ENCODE measurements at places on chromosomes 2 and 18.
A peak's percentile ranks its signal among the peaks of the same experiment; 100 is the strongest.

DNA sequence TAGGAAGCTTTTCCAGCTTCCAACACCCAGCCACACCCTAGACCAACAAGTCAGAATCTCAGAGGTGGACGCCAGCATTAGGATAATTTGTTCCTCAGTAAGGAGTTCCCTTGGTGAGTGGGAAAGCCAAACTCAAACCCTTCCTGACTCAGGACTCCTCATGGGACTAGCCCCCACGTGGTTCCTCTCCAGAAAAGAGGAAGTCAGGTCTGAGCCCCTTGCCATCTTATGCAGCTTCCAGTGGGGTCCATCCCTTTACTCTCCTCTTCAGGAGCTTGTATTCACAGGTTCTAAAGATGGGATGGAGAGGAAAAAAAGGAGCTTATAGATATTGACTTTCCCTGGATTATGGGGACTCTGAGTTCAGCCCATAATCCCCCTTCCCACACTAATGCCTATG lies 14.8 kb upstream of the NOTO start:
- DNase-seq: no peak

DNA sequence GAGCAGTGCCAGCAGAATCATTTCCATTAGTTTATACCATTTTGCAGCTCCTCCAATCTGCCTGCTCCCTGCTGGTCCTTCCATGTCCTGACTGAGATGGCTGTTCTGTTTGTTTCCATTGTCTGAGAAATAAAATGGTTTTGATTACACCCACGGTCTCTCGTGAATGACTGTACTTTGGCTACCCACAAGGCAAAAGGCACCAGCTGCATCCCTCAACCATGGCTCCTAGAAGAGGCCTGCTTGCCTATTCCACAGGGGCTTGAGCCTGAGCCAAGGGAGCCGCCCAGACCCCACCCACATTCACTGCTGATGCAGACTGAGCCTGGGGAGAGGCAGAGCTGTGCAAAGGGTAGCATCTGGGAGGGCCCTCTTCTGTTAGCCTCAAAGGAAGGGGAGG lies 31.2 kb downstream of the MARCHF4 start:
- DNase-seq: no peak

DNA sequence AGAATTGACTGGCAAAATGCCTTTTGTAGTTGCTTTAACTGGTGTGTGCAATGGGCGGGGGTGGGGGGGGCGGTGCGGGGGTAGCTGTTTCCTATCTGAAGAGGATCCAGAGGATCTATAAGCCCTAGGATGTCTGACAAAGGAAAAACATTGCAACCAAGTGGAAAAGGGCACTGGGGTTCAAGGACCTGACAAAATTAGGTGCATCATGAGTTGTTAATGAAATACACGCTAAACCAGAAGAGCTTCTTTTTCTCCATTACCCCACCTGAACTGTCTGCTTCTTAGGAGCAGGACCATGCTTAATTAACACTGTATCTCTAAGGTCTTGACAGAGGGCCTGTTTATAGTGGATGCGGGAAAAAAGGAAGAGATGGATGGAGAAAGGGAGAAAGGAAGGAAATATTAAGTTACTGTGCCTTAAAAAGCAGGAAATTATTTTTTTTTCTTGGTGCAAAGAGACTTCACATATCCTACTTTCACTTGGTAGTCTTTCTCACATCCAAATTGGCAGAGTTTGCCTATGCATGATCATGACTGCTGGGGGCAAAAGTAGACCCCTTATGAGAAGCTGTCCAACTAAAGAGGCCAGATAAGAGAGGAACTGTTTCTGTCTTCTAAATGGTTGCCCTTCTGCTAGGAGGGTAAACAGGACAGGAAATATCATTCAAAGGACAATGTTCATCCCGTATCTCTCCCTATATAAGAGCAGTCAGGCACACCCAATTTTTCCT lies 4.6 kb downstream of the RND3 start:
- DNase-seq: no peak

GRCh38 chr2:180324182-180324581 lies 317.1 kb upstream of the CWC22 start:
- no peak for DNase-seq

GRCh38 chr18:47619771-47620448 lies 310.5 kb downstream of the SMAD2 start:
- no peak for DNase-seq

- no peak for DNase-seq
Measured at GRCh38 chr18:23982155-23983079, 32.1 kb upstream of the TTC39C start.

DNA sequence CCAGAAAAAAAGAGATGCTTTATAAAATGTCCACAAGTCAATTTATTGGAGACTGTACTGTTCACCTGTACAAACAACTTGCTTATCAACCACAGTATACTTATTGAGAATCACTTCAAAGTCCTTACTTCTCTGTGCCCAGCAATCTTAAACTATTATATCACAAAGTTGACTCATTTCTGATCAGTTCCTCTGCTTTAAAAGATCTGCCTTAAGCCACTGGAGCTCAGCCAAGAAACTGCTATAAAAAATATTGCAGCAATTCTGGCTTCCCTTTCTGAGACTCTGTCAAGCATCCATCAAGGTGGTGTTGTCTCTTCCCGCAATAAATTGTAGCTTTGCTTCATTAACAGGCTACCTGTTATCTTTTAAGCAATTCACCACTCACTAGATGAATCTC lies 375.2 kb upstream of the SPHKAP start:
- no peak for DNase-seq

DNA sequence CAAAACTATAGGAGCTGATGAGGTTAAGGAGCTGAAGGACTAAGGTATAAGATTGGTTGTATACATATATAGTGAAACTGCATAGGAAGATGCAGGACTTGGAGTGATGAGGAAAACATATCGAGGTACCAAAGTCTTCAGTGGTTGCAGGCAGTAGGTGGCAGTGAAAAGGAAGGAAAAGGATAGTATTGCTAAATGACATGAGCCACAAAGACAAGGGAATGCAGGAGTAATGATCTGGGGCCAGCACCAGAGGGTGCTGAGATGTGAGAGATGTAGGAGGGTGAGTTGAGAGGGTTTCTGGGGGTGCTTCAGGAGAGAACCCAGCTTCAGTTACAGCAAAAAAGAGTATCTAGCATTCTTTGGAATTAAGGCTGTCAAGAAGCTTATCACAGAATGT lies 172.2 kb upstream of the MYO3B start:
- no peak for DNase-seq

GRCh38 chr2:188291617-188292347 lies at the start of gene GULP1:
GULP1 (plus strand) TSS chr2:188291874; CDS start chr2:188477703, 185,829 bp downstream.
- no peak for DNase-seq

DNA sequence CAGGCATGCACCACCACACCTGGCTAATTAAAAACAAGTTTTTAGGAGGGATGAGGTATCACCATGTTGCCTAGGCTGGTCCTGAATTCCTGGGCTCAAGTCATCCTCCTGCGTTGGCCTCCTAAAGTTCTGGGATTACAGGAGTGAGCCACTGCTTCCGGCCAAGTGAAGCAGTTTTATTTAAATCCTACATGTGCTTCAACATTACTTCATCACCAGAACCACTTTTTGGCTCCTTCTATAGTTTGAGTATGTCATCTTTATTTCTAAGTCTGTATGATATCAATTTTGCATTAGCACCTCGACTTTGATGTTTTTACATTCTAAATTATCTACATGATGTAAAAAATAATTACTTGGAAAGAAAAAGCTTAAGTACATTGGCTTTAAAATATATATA lies 144.3 kb downstream of the FMNL2 start:
- no peak for DNase-seq

DNA sequence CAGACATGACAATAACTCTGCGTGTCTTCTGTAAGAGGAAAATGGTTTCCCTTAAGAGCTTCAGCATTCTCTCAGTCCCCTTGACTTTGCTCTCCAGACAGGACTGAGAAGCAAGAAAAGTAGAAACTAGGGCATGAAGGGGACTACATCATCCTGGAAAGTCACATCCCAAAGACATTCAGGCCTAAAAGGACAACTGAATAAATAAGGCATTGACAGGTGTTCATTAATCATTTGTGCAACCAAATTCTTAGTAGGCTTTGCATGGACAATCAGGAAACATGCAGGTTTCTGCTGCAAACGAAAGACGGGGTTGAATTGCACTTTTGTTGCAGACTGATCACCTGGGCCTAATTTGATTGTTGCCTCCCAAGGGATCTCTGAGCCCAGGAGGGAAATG lies 1.2 kb upstream of the SGPP2 start:
- DNase-seq: no peak

DNA sequence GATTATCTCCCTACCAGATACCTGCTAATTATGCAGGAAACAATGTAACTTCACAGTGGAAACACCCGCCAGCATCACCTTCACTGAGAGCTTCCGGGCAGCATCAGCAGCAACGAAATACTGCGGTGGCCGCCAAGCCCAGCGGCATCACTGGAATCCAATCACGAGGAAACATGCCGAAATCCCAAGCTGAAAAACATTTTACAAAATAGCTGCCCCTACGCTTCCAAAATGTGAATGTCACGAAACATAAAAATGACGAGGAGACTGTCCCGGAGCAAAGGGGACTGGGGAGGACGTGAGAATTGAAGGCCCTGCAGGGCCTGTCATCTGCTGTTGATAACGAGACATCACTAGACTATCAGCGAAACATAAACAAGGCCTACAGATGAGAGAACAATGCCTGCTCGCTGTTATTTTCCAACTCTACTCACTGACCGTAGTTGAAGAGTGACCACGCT lies 82.6 kb downstream of the HDAC4 start:
- DNase-seq: no peak

- no peak for DNase-seq
Measured at GRCh38 chr2:215277944-215278343, 33.9 kb upstream of the ATIC start.

- DNase-seq: no peak
Measured at GRCh38 chr2:2621855-2622254, 290.8 kb upstream of the MYT1L start.

GRCh38 chr2:227471924-227472264 lies at the start of gene AGFG1:
AGFG1 (plus strand) TSS chr2:227472156; CDS start chr2:227472422, 266 bp downstream.
- peak; percentile 66 for DNase-seq

DNA sequence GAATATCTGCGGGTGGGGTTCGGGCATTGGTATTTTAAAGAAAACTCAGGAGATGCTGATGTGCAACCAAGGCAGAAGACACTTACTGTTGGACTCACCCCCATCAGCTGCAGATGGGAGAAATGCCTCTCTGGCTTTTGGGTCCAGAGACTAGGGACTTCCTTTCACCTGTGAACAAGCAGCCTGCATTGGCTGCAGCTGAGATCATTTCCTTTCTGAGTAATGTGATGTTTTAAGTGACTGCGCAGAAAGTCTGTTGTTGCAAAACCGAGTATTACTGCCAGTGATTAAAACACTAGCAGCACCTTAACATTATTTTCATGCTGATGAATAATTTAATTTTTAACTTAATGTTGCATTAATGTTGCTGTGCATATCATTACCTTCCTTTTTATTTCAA lies 143.0 kb downstream of the TSN start:
- DNase-seq: no peak

Measured in stimulated activated CD4-positive, alpha-beta T cell treated with anti-CD3 and anti-CD28 coated beads, Interleukin-1b, Interleukin-23, amount 100 ng/mL, for 1 hour (primary cell).